ENCODE measurements at places on chromosomes 7 and 10. TPM values are rescaled to one million over a fixed set of nuclear protein-coding genes. Genes with fewer than 3 reads are reported as not detected.

GPR85 gene
- 0.30 TPM for total RNA-seq

HABP2 gene
- not detected for total RNA-seq

VTI1A gene
- total RNA-seq, result 23.2 TPM

PKD2L1 gene
- total RNA-seq, result not detected

DPP6 gene
- 0.16 TPM for total RNA-seq

DPCD gene
- total RNA-seq, result 42.9 TPM

TUBB8 gene
- not detected for total RNA-seq

RELN gene
- total RNA-seq, result 2.1 TPM

TBXAS1 gene
- total RNA-seq, result 12.6 TPM

GNAT3 gene
- not detected for total RNA-seq

HTR7 gene
- total RNA-seq, result not detected

KLF14 gene
- 0.11 TPM for total RNA-seq

PAPOLB gene
- total RNA-seq, result not detected

MAGI2 gene
- 3.8 TPM for total RNA-seq

CC2D2B gene
- total RNA-seq, result 0.57 TPM

TYW1B gene
- 2.2 TPM for total RNA-seq

POP7 gene
- total RNA-seq, result 28.9 TPM

PDE6C gene
- total RNA-seq, result not detected

IFIT2 gene
- total RNA-seq, result 11.7 TPM

NOD1 gene
- 8.1 TPM for total RNA-seq

EPO gene
- total RNA-seq, result not detected

IDI2 gene
- total RNA-seq, result not detected

TFEC gene
- total RNA-seq, result 3.2 TPM

CFTR gene
- total RNA-seq, result 0.18 TPM

GPAM gene
- 22.7 TPM for total RNA-seq

All from heart left ventricle (tissue), 16 donors.